Stimulated activated CD4-positive, alpha-beta T cell treated with anti-CD3 and anti-CD28 coated beads, TNF-alpha, amount 100 ng/mL, for 24 hours (primary cell): ENCODE measurements at places on chromosomes 11 and 22.

DNA sequence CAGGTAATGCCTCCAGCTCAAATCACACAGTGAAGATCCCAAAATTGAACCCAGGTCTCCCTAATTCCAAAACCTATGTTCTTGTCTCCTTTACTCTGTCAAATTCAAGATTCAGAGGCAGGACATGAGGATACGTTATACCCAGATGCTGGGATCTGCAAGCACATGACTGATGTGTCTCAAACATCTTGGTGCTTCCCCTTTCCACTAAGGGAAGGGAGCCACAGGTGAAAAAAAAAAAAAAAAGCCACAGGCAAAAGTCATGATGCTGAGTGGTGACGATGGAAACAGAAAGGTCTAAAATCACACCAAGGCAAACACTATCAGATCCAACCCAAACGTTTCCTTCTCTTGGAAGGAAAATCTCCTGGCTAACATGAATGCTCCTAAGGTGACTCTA lies 24.0 kb downstream of the ABTB2 start:
- no peak for DNase-seq

DNA sequence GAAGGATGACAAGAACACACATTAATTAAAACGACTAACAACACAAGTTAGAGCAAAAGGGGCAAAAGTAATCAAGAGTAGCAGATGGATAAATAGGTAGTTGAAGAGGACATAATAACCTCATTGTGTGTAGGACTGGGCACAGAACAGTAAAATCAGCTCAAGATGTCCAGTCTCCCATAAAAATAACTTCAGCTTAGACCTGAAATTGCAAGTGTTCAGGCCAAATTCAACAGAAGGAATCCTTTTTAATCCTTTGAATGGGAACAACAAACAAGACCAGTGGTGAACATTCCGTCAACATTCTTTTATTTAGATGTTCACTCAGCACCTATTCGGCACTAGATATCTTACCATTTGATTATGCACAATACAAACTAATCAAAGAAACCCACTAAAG lies 4.4 kb downstream of the MTMR2 start:
- DNase-seq: no peak

DNA sequence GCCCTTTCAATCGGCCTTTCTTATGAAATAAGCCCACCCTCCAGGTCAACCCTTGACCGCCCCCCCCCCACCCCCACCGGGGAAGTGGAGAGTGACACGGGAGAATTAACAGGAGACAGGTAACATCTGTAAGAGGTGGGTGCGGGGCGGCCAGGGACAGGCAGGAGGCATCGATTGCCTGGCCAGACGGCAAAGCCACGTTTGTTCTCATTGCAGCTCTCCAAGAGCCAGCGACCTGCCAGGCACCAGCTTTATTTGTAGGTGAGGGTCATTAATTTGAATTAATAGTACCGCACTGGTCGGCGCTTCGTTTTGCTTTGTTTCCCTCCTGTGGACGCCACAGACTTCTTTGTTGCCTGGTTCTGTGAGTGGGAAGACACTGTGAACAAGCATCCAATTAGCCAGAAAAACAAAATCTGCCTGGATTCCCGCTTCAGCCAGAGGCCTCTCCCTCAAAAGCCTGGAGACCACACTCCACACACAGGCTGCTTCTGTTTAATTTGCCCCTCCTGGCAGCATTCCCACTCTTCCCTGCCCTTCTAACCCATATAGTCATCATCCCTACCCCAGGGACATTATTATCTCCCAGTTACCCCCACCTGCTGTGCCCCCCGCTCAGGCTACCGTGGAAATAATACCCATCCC lies 104.5 kb upstream of the OPCML start:
- no peak for DNase-seq

- DNase-seq: no peak
Measured at GRCh38 chr11:31714840-31715239, 96.3 kb downstream of the PAX6 start.

GRCh38 chr11:88250566-88251242 lies 75.5 kb upstream of the RAB38 start:
- no peak for DNase-seq

DNA sequence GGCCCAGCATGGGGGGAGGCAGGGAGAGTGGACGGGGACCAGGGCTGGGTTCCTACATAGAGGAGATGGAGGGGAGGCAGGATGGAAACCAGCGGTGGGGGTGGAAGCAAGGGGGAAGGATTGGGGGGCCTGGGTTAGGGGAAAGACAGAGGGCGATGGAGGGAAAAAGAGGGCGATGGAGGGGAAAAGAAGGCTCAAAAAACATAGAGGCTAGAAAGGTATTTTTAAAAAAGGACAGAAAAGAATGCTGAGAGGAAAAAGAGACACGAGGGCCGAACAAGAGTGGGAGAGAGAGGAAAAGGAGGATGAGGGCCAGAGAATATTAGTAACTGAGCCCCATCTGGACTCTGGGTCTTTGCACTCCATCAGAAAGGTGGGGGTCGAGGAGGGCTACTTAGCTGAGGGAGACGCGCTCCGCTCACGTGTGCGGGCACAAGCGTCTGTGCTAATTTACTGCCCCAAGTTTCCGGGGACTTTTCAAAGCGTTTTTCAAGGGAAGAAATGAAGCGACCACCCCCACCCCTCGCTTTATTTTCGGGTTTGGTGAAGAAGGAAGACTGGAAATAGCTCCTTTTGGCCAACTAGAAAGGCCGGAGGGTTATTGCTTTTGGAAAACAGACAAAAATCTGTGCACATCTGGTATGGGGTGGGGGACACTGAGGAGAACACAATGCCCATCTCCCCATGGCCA lies 14.5 kb downstream of the PAX6 start:
- DNase-seq: no peak
